BJ (cell line): ENCODE measurements at places on chromosomes 13 and 19. TPM values are rescaled to one million over a fixed set of nuclear protein-coding genes. Genes with fewer than 3 reads are reported as not detected.

Gene SMARCA4
- 25.2 and 46.3 TPM in 2 replicates for polyA plus RNA-seq

Gene TEX26
- polyA plus RNA-seq: not detected in 2 replicates

Gene TGFB1
- polyA plus RNA-seq: 7.3 and 11.2 TPM in 2 replicates

Gene SMAD9
- 3.0 and 3.4 TPM in 2 replicates for polyA plus RNA-seq

Gene ZNF223
- 2.1 and 3.8 TPM in 2 replicates for polyA plus RNA-seq

Gene CCDC106
- 5.5 and 8.9 TPM in 2 replicates for polyA plus RNA-seq

- no peak for DNase-seq
Observed at GRCh38 chr19:32023564-32023832, 321.9 kb upstream of the ZNF507 start.

GRCh38 chr13:100721885-100722512 is 47.4 kb upstream of the TMTC4 start:
- DNase-seq: no peak

- DNase-seq: no peak
Observed at GRCh38 chr19:30563691-30564090, 191.5 kb downstream of the ZNF536 start.

DNA sequence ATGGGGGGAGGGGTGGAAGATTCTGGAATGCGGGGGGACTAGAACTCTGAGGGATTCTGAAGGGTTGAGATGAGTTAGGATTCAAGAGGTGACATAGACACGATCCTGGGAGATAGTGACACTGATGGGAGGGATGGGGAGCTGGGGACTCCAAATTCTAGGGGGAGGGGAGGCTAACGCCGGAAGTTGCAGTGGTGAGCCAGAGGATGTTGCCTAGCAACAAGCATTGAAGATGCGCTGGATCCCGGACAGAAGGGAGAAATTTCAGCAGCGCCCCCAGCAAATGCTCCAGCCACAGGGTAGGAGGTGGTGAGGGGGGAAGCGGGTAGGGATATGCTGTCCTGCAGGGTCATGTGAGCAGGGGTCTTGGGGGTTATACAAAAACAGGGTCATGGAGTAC is 6.9 kb upstream of the LTBP4 start:
- no peak for DNase-seq

GRCh38 chr19:10230861-10231611 is at the start of gene S1PR2:
TSS of gene S1PR2 (minus strand) at chr19:10231331. CDS start at chr19:10224905, 6,426 bp downstream.
- DNase-seq: no peak

DNA sequence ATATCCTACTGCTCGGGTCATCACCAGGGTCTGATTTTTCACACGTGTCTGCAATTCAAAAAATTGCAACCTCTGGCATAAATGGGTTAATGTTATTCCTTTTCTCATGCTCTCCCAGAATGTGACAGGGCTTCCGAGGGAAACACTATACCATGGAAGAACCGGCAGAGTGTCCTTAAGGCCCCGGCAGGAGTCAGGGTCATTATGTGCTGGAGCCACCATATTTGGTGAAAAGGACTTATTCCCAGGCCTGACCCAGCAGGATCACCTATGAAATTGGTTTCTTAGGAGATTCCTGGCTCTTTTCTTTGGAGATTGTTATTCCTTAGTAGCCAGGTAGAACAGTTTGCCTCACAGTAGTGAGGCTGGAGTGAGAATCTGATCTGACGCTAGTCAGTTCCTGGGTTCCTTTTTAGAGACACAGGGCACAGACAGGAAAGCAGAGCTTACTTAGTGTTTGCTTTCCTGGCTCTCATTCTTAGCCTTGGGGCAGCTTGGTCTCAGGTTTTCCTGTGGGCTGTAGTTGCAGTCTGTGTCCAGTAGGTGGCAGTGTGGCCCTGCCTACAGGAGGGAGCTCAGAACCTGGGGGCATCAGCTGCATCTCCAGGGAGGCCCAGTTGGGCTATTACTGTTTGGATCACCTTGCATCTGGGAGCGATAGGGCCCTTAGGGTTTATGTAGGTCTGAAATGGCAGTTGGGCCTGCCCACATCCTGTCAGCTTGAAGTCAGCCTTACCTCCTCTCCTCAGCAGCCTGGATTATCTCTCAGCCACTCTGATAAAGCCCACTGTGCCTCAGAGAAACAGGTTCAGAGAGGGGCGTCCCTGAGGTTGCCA is 12.4 kb downstream of the SNRNP70 start:
- no peak for DNase-seq

GRCh38 chr13:20160306-20161274 is at the start of gene GJA3:
TSS of gene GJA3 (minus strand) at chr13:20161052. CDS start at chr13:20143288, 17,764 bp downstream.
- no peak for DNase-seq

DNA sequence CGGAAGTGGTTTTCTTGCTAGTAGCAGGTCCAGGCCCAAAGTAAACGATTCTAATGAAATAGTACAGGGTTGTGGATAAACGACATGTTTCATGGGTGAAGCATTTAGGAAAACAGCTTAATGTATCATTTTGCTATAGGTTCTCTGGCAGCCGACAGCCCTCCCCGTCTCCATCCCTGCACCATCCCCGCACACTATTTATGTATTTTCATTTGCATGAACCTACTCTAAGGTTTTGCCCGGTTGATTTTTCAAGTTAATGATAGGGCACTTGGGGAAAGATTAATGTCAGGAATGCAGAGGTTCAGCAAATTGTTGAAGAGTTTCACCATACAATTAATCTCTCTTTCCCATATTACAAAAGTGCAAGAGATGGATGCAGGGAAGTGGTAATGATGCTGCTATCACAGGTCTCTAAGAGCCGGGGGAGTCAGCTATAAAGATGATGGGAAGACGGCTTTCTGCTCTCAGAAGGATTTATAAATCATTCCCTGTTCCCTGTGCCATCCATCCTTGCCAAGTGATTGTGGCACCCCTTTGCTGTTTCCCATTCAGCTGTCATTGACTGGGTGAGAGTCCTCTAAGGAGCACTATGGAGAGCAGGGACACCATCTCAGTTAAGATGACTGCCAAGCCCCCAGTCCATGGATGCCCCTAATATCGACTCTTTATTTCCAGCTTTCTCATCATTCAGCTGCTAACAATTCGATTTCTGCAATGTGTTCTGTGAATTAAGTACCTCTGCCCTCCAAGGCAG is 186.3 kb downstream of the IRS2 start:
- DNase-seq: no peak

- DNase-seq: no peak
Observed at GRCh38 chr19:6739390-6739882, at the start of gene TRIP10. TSS of gene TRIP10 (plus strand) at chr19:6739680. CDS start at chr19:6739762, 82 bp downstream.

GRCh38 chr13:45490068-45490467 is 25.3 kb downstream of the COG3 start:
- DNase-seq: no peak
